ENCODE measurements at places on chromosomes 13 and 19.

GRCh38 chr13:36950920-36951319 is 30.9 kb upstream of the SMAD9 start:
- no peak for DNase-seq

GRCh38 chr19:48292798-48293197 is 22.9 kb downstream of the ZNF114 start:
- no peak for DNase-seq

- DNase-seq: peak; percentile 46
Measured at GRCh38 chr19:32708457-32708856, 11.1 kb upstream of the TDRD12 start.

- peak; percentile 44 for DNase-seq
Measured at GRCh38 chr19:13150931-13151604, 857 bp downstream of the IER2 start.

- DNase-seq: no peak
Measured at GRCh38 chr13:99970651-99971575, 654 bp downstream of the ZIC5 start.

DNA sequence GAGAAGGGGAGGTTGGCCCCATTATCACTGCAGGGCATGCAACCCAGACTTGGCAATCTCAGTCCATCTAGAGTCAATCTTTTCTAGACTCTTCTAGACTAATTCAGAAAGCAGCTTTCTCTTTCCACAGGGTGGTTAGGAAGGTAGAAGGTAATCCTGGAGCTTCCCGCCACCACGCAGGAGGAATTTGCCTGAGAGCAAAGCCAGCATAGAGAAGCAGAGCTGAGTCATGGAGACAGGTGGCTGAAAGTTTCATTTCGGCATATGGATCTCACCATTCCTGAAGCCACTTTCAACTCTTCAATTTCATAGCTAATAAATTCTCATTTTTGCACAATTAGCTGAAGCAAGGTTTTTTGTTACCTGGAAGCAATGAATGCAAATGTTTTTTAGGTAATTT is 29.0 kb upstream of the FFAR2 start:
- DNase-seq: no peak

GRCh38 chr13:85528491-85529217 is 270.6 kb downstream of the SLITRK6 start:
- no peak for DNase-seq

GRCh38 chr13:33832872-33833271 is 14.9 kb downstream of the RFC3 start:
- no peak for DNase-seq

DNA sequence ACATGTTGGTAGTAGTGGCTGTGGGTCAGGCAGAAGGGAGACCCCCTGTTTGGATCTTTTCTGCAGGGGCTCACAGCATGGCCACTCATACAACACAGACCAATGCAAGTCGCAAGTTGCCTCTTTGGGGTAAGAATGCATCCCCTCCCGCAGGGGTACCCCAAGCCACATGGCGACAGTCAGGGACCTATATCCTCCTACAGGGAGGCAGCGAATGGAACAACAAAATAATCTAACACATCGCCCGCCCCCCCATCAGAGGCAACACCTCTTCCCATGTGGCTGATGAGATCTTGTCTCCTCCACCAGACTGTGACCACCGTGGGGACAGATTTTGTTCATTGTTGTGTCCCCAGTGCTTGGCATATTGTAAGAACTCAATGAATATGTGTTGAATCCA is 40.7 kb upstream of the PNMA8B start:
- DNase-seq: no peak
